Stimulated activated CD4-positive, alpha-beta T cell treated with anti-CD3 and anti-CD28 coated beads, Interleukin-4, amount 100 ng/mL, for 4 hours (primary cell): ENCODE measurements at places on chromosomes 12 and 14.

DNA sequence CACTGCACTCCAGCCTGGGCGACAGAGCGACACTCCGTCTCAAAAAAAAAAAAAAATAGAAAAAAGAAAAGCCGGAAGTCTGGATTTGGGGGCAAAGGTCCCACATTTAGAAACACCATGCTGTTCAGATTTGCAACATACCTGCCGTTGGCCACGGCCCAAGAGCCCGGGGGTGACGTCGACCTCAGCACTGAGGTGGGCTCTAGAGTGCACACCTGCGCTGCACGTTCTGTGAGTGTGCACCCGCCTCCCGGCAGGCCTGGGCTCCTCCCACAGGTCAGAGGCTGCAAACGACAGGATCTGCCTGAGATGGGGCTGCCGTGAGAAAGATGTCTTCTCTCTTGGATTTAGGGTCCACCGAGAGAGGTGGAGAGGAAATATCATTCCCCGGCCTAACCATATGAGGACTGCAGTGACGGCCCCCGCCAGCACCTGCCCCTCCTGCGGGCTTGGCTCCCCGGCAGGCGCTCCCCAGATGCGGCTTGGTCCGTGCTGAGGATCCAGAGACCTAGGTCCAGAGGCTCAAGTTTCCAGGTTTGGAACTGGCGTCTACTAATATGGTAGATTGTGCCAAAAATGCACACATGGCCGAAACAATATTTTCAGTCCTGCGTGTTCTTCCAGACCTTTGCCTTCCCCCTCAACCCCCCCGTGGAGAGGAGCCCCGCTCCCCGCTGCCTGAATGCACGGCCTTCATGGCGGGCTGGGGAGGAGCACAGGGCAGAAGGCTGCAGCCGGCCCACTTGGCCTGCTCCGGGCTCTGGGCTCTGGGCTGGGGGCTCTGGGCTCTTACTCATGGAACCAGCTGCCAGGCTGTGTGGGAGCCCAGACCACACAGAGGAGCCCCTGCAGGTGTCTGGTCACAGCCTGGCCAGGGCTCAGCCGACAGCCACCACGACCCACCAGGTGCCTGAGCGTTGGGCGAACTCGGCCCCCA lies 58.8 kb upstream of the FBRSL1 start:
- no peak for DNase-seq

DNA sequence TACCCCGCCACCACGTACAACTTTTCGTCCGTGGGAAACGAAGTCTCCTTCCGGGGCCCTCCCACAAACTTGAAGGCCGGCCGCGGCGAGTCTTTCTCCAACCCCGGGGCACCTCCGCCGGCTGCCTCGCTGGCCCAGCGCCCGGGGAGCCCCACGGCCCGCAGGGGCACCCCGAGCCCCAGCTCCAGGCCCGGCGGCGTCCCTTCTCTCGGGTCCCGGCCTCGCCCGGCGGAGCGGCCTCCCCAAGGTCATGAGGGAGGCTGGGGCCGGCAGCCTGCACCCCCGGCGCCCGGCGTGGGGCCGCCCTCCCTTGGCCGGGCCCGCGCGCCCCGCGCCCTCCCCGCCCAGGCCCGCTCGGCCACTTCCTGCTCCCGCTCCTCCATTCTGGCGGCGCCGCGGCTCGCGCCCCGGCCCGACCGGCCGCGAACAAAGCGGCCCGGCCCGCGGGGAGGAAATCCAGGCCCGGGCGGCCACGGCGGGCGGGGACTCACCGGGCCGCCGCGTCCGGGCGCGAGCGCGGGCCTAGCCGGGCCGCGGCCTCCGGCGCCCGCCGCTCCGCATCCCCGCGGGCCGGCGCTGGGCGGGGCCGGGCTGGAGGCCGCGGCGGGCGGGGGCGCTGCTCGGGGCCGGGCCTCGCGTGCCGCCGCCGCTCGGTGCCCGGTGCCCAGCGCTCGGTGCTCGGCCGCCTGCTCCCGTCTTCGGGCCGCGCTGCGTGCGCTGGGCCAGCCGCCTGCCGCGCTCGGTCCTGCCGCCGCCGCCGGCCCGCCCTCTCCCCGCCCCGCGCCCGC lies at the start of gene AKT1:
Gene AKT1, minus strand, starts transcription at position 756 of the 788 bp plus-strand sequence. CDS start 3,105 bp downstream, outside the sequence.
- no peak for DNase-seq

DNA sequence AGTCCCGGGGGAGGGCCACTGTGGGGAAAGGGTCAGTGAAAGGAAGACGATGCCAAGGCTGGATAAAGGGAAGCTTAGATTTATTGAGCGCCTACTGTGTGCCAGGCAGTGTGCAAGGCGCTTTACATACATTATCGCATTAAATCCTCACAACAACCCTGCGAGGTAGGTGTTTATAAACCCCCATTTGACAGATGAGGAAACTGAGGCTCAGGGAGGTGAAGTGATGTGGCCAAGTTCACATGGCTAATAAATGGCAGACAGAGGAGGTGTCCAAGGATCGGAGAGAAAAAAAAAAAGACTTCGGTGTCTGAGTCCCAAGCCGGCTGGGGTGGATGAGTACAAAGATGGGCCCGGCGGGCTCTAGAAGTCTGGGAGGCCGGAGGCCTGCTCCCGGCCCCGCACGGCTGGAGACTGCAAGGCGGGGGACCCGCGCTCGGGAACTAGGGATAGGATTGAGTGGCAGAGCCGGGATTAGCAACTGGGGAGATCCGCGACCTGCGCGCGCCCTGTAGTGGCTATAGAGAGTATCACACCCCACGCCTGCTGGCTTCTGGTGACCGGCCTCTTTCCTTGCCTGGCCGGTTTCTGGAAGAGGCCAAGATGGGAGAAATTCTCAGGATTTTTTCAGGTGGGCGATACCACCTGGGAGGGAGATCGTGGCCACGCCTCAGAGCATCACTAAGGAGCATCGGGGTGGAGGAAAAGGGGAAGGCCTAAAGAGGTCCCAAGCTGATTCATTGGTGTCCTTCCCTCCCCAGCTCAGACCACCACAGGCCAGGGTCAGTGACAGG lies 3.9 kb downstream of the DDN start:
- no peak for DNase-seq

DNA sequence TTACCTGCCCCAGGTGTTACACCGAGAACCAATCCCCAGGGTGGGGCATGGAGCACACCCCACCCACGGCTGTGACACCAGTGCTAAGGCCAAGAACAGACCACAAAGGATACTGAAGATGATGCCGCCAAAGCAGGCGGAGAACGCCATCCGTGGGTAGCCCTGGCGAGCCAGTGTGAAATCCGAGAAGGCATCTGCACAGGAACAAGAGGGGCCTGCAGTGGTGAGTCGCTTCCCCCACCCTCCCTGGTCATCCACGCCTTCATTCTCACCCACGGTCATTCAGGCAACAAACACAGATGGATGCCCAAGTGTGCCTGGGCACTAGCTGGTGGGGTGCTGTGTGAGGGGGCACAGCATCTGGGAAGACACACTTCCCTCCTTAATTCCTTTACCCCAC lies 28.5 kb downstream of the SLC8B1 start:
- no peak for DNase-seq

- no peak for DNase-seq
Observed at GRCh38 chr12:53115891-53116648, 12.8 kb downstream of the SOAT2 start.

GRCh38 chr14:30085943-30086342 lies 158.3 kb upstream of the PRKD1 start:
- DNase-seq = no peak

DNA sequence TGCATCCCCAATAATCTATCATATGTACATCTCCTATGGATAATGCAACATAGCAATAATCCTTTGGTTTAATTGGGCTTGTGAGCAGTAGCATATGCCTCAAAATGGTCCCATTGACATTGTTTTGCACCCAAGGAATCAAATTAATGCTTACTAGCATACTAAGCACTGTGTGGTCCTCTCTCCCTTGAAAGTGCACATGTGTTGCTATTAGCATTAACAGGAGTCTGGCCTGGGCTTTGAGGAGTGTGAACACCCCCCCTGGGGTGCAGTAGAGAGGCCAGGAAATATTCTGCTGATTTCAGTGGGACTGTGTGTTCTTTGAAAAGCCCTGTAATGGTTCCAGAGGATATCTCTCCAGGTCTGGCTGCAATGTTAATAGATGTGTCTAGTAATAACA lies 1148.4 kb downstream of the VRK1 start:
- DNase-seq = no peak

GRCh38 chr12:7793211-7793610 lies 4.0 kb downstream of the NANOG start:
- no peak for DNase-seq

- peak; percentile 66 for DNase-seq
Observed at GRCh38 chr12:9750276-9751203, 10.2 kb downstream of the CD69 start.

DNA sequence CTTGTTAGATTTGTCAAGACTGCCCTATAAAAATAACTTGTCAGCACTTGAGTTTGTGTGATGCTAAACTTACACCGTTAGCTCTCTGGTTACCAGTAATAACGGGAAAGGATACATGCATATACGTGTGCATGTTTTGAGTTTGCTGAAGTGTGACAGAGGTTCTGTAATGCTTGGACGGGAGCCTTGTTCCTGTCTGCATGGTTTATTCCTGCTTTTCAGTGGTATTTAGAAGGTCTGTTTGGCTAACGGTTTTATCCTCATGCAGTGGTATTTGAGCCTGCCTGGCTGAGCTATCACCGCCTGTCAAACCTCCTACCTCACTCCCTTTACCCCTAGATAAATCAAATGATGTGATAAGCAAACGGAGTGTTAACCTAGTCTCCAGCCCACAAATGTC lies 305.6 kb downstream of the GALC start:
- DNase-seq = no peak

- no peak for DNase-seq
Observed at GRCh38 chr12:27133022-27133590, 50.7 kb upstream of the C12orf71 start.

DNA sequence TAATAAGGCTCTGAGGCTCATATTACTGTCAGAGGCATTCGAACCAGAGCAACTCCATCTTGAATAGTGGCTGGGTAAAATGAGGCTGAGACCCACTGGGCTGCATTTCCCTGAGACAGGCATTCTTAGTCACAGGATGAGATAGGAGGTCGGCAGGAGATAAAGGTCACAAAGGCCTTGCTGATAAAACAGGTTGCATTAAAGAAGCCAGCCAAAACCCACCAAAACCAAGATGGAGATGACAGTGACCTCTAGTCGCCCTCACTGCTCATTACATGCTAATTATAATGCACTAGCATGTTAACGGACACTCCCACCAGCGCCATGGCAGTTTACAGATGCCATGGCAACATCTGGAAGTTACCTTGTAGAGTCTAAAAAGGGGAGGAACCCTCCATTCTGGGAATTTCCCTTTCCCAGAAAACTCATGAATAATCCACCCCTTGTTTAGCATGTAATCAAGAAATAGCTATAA lies 18.1 kb upstream of the PRICKLE1 start:
- DNase-seq = no peak

GRCh38 chr12:92810370-92810769 lies 107.6 kb downstream of the PLEKHG7 start:
- no peak for DNase-seq

GRCh38 chr12:2696136-2696535 lies 98.6 kb upstream of the FKBP4 start:
- DNase-seq = no peak

DNA sequence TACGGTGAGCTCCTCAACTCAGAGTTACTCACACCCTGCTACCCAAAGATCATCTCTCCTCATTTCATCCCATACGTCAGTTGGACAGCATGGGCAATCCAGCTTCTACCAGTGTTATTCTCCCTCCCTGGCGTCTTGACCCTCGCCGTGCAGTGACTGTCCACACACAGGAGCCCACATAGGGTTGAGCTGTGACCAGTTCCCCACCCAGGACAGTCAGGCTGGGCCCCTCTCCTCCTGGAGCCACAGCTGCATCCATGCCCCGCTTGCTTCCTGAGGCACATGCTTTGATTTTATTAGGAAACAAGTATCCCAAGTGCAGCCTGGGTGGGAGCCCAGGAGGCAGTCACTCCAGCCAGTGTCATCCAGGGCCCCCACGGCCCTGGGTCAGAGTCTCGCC lies 140.3 kb upstream of the SFSWAP start:
- DNase-seq = no peak

- no peak for DNase-seq
Observed at GRCh38 chr14:68819260-68819691, 26.4 kb upstream of the ZFP36L1 start.

GRCh38 chr12:116161588-116161987 lies 115.9 kb downstream of the MED13L start:
- DNase-seq = no peak

DNA sequence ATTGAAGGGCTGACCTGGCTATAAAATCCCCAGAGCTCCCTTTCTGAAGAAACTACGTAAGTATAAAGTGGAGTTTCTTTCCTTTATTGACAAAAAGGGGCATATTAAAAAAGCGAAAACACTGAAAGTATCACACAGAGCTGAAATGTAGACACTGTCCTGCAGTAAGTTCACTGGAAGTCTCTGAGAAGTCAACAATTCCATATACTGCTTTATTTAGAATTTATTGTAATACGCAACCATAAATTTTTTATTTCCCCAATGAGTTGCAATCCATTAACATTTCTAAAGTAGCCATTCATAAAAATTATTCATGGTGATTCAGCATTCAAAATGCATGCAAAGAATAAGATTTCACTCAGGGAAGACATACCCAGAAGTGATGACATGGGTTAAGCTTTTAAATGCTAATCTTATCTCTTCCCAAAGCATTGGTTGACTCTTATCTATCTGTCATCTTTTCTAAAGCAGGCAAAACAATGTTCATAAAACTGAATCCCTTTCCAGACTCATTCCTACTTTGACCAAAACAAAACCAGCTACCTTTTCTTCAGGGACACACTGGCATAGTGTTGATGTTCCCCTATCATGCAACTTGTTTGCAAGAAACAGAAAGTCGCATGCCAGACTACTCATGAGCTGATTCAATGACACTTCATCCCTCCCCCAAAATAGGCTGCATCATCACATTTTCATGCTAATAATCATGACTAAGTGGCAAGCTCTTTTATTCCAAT lies 17.3 kb downstream of the KITLG start:
- no peak for DNase-seq

- DNase-seq = no peak
Observed at GRCh38 chr14:73272393-73272792, 35.1 kb downstream of the PAPLN start.

DNA sequence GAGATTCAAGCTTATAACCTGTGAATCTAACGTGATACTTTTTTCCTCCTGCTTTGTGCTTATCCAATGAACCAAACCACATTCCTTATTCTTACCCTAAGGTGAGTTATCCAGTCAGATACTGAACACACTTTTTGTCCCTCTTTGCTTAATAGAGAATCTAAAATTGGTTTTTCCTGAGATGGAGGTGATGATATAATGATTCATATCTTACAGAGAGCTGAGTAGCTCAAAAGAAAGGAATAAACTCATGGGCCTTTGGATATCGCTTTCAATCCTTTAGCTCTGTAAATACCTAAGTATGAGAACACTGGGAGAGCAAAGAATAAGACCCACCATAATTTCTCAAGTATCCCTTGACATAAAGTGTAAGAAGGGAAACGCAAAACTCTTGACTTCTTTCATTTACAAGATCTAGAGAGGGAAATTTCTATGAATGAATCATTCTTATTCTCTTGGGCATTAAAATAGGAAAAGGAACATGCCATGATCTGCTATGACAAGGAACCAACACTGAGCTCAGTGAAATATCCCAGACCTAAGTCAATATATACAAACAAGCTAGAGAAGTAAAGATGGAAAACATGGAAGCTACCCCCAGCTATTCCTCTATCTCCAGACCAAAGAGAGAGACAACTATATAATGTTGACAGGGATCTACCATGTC lies 81.8 kb upstream of the STAC3 start:
- no peak for DNase-seq
